H9 (cell line): ENCODE measurements at places on chromosomes 4 and X. TPM values are rescaled to one million over a fixed set of nuclear protein-coding genes. Genes with fewer than 3 reads are reported as not detected.
A peak's percentile ranks its signal among the peaks of the same experiment; 100 is the strongest.

Gene SLC2A9
- total RNA-seq: 0.57 and 0.79 TPM in 2 replicates

Gene USP17L11
- not detected in 2 replicates for total RNA-seq

Gene DUSP21
- not detected in 2 replicates for total RNA-seq

Gene CLCN5
- 5.9 and 7.5 TPM in 2 replicates for total RNA-seq

Gene PTCHD1
- total RNA-seq: 1.4 and 2.3 TPM in 2 replicates

Gene PLXNB3
- 1.8 and 1.9 TPM in 2 replicates for total RNA-seq

Gene PAK3
- 7.5 and 7.8 TPM in 2 replicates for total RNA-seq

Gene VEGFD
- total RNA-seq: 0.11 TPM in 1 of 2 replicates, not detected in the other

Gene FAM149A
- 5.9 and 6.6 TPM in 2 replicates for total RNA-seq

Gene CXCL1
- total RNA-seq: 0.20 TPM in 2 replicates

Gene VCX
- total RNA-seq: not detected in 2 replicates

GRCh38 chr4:164526933-164527583 is 226.9 kb upstream of the SMIM31 start:
- H3K36me3 ChIP-seq: peaks cover 5% of the 10 kb centered on the region
- no peaks in the 10 kb centered on the region for H3K27me3 ChIP-seq
- H3K4me1 ChIP-seq: peaks cover 2% of the 10 kb centered on the region; the same call in 1 of the 2 replicates
- H3K4me3 ChIP-seq: no peak overlapping the region
- DNase-seq: no peak

GRCh38 chrX:28552322-28552721 is 34.9 kb upstream of the IL1RAPL1 start:
- H3K4me3 ChIP-seq: no peak overlapping the region
- H3K27me3 ChIP-seq: no peaks in the 10 kb centered on the region
- no peaks in the 10 kb centered on the region for H3K4me1 ChIP-seq
- H3K36me3 ChIP-seq: peaks cover 16% of the 10 kb centered on the region
- DNase-seq: no peak
- H3K27ac ChIP-seq: no peak overlapping the region

GRCh38 chr4:153426207-153426885 is 39.8 kb upstream of the TMEM131L start:
- no peaks in the 10 kb centered on the region for H3K27me3 ChIP-seq
- no peaks in the 10 kb centered on the region for H3K4me1 ChIP-seq

- H3K27ac ChIP-seq: no peak overlapping the region
- H3K4me1 ChIP-seq: peaks cover 12% of the 10 kb centered on the region
- H3K4me3 ChIP-seq: no peak overlapping the region
- no peaks in the 10 kb centered on the region for H3K36me3 ChIP-seq
Observed at GRCh38 chr4:76981644-76982043, 32.1 kb downstream of the SEPTIN11 start.

GRCh38 chrX:29691044-29691443 is 524.3 kb upstream of the MAGEB2 start:
- no peaks in the 10 kb centered on the region for H3K36me3 ChIP-seq
- H3K27me3 ChIP-seq: no peaks in the 10 kb centered on the region
- H3K4me3 ChIP-seq: no peak overlapping the region

DNA sequence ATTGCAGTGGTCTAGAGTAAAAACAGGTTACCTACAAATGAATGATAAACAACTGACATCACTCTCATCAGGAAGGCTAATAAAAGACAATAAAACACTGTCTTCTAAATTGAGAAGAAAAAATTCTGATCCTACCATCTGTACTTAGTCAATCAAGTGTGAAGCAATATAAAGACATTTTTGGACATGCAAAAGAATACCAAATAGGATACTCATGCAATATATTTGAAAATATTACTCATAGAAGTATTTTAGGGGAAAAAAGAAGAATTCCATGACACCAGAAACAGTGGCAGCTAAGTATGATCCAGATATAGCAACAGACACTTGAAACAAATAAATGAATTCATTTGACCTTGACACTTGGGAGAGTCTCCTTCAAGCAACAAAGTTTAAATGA is 63.8 kb upstream of the FAM120C start:
- DNase-seq: no peak
- no peak overlapping the region for H3K27ac ChIP-seq
- H3K4me1 ChIP-seq: no peaks in the 10 kb centered on the region
- H3K36me3 ChIP-seq: peaks cover 12% of the 10 kb centered on the region; the same call in 1 of the 2 replicates
- no peak overlapping the region for H3K4me3 ChIP-seq

DNA sequence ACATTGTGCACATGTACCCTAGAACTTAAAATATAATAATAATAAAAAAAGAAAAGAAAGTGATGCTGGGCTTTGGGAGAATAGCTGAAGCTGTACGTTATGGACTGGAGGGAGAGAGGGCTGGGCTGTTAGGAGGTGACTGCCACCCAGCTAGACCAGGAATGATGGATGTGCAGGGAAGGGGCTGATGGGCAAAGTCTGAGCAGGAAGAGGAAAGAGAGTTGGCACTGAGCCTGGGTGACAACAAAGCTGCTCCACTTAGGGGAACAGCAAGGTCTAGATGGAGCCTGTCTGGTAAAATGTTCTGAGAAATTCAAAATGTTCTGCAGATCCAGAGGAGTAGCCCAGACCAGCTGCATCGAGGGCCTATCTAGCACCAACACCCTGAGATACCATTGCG is 32.3 kb downstream of the MED28 start:
- H3K27ac ChIP-seq: no peak overlapping the region
- H3K27me3 ChIP-seq: no peaks in the 10 kb centered on the region
- H3K36me3 ChIP-seq: peaks cover 16% of the 10 kb centered on the region
- H3K4me1 ChIP-seq: no peaks in the 10 kb centered on the region

DNA sequence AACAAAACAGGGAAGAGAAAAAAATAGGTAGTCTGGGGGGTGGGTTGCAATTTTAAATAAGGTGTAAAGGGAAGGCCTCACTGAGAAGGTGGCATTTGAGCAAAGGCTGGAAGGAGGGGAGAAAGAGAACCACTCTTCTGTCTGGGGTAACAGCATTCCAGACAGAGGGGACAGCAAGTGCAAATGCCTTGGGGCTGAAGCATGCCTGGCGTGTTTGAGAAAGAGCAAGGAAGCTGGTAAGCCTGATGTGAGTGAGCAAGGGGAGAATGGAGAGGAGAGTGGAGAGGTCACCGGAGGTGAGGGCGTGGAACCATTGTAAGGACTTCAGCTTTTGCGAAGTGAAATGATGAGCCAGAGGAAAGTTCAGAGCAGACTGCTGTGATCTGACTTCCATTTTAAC is 19.7 kb upstream of the DOCK11 start:
- DNase-seq: no peak
- H3K27me3 ChIP-seq: no peaks in the 10 kb centered on the region
- H3K4me1 ChIP-seq: no peaks in the 10 kb centered on the region
- no peak overlapping the region for H3K27ac ChIP-seq

- H3K27me3 ChIP-seq: no peaks in the 10 kb centered on the region
- H3K27ac ChIP-seq: no peak overlapping the region
- H3K4me3 ChIP-seq: no peak overlapping the region
- H3K36me3 ChIP-seq: no peaks in the 10 kb centered on the region
Observed at GRCh38 chr4:23384741-23385140, 505.1 kb downstream of the PPARGC1A start.

DNA sequence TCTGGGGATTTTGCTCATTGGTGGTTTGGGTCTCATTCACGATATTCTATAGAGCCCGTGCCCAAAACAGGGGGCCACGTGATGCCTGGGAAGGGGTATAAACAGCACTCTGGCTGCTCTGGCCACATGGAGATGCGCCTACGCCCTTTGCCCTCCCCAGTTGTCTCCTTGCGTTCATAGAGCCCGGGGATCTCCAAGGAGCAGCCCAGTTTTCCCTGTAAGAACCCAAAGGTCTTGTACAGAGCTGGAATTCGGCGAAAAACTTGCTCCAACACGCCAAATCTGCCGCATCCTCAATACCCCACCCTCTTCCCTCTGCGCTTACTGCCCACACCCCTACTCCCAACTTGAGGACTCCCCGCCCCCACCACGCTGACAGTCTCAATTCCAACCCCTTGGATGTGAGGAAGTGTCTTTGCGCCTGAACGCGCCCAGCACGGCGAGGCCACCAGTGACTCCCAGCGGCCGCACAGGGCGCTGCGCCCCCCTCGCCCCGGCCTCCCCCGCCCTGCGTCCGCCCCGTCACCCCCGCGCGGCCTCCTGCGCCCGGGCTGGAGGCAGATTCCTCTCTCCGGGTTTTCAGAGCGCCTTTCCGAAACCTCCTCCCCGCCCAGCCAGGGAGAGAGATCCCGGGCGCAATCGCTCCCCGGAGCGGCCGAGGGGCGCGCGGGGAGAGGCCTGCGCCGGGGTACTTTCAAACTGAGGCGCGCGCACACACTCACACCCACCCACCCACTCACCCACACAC is at the start of gene NHS:
NHS (plus strand) TSS at position 582 of the 748 bp plus-strand sequence. CDS start 558 bp downstream, outside the sequence.
- no peaks in the 10 kb centered on the region; the same call in 1 of the 2 replicates for H3K36me3 ChIP-seq
- peaks cover 14% of the 10 kb centered on the region; the same call in 1 of the 2 replicates for H3K27me3 ChIP-seq
- no peaks in the 10 kb centered on the region for H3K4me1 ChIP-seq
- H3K27ac ChIP-seq: no peak within 1 kb of the TSS
- peak within 1 kb of the TSS; percentile 77 for H3K4me3 ChIP-seq

DNA sequence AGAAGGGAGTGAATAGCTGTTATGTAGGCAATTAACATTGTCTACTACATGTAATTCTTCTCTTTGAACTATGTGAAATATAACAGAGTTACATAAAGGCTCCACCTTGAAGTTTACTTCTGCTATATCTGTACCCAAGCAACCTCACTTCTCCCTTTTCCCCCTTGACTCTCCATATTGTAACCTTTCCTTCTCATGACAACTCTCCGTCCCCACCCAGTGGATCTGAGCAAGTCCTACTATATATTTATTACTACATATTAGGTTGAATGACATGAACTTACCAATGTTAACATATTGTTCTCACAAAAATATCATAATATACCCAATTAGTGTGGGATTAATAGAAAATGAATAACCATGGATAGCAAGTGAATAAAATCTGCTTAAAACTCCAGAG is 93.2 kb upstream of the ATP8A1 start:
- no peak for DNase-seq
- no peak overlapping the region for H3K27ac ChIP-seq

GRCh38 chr4:143360838-143361625 is 24.4 kb downstream of the GAB1 start:
- peaks cover 11% of the 10 kb centered on the region; the same call in 1 of the 2 replicates for H3K4me1 ChIP-seq
- H3K36me3 ChIP-seq: peaks cover 2% of the 10 kb centered on the region
- no peaks in the 10 kb centered on the region for H3K27me3 ChIP-seq
- no peak overlapping the region for H3K4me3 ChIP-seq

GRCh38 chrX:56783450-56783831 is 54.4 kb downstream of the NBDY start:
- no peak overlapping the region for H3K27ac ChIP-seq
- H3K27me3 ChIP-seq: no peaks in the 10 kb centered on the region
- peaks cover 45% of the 10 kb centered on the region for H3K36me3 ChIP-seq
- H3K4me3 ChIP-seq: no peak overlapping the region

DNA sequence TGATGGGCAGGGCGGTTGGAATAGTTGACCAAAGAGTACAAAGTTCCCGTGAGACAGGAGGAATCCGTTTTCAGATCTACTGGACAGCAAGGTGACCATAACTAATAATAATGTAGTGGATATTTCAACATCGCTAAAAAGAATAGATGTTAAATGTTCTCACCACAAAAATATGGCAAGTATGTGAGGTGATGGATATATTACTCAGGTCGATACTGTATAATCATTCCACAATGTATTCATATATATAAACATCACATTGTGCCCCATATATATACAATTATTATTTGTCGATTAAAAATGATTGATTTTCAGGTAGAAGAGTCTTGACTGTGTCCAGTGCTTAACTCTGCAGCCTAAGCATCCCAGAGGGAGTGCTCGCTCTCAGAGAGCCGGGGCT is 141.6 kb upstream of the TENM3 start:
- no peak overlapping the region for H3K27ac ChIP-seq
- H3K4me1 ChIP-seq: no peaks in the 10 kb centered on the region
- H3K27me3 ChIP-seq: no peaks in the 10 kb centered on the region

DNA sequence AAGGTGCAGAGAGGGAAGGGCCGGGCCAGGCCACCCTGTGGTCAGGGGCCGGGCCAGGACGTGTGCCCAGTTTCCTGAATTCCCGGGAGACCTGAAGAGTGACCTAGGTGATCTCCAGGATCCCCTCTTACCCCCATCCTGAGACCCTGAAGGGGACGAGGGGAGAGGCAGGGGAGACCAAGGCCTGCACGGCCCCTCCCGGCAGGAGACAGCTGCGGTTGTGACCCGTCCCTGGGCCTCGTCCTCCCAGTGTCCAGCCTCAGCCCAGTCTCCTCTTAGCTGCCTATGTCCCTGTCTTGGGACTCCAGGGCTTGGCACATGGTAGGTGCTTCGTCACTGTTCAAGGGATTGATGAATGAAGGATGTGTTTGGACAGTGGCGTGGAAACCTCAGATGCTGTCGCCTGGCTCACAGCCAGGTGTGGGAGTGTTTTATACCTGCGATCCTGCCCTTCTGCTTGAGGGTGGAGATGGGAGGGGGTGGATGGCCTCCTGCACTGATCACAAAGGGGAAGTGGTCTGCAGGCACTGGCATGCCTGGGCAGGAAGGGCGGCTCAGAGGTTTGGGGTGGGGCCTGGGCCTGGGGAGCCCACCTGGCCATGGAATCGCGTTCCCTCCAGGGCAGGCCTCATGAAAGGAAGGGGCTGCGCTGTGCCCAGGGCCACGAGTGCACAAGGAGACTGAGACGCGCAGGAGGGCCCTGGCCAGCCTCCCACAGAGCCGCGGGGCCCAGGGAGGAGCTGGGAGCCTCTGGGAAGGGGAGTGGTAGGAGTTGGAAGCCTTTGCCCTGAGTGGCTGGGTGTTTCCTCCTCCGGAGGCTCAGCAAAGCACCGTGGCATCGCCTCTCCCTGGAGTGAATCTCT is 6.9 kb downstream of the SH3TC1 start:
- H3K4me1 ChIP-seq: no peaks in the 10 kb centered on the region
- DNase-seq: no peak
- H3K27me3 ChIP-seq: no peaks in the 10 kb centered on the region
- no peak overlapping the region for H3K4me3 ChIP-seq

DNA sequence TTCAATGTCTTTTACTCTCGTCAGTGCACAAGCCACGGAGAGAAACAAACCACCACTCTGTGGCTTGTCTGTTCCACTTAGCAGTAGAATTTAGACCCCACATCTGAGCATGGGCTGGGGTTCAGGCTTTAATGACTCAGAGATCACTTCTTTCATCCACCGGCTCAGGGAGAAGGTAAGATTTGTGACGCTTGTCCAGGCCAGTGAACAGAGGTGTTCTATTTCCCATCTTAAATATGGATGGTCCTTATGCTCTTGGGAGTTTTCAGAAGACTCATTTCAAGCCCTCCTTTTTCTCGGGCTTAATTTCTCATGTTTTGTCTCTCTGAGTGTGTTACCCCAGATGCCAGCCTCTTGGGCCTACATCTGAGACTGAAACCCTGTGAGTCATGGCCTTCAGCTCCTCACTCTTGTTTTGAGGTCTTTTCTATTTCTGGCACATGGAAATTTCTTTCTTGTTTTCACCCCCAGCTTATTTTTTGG is 127.4 kb upstream of the SFRP2 start:
- H3K27ac ChIP-seq: no peak overlapping the region
- H3K27me3 ChIP-seq: no peaks in the 10 kb centered on the region
- no peak overlapping the region for H3K4me3 ChIP-seq
- no peak for DNase-seq

DNA sequence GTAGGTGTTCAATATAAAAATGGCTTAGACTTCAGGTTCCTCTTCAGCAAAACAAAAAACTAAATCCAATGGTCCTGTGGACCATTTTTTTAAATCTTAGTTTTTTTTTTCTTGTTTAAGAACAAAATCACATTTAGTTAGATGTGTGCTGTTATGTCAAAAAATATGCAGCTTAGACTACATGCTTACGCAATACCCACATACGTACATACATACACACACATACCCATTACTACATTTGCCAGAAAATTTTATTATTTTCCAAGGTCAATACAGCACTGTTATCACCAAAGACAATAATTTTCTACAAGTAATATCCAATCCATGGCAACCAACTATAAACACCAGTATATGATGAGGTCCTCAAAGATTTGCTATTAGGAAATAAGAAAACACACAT is 144.1 kb downstream of the PDGFC start:
- H3K27ac ChIP-seq: no peak overlapping the region
- no peaks in the 10 kb centered on the region for H3K27me3 ChIP-seq
- no peaks in the 10 kb centered on the region for H3K4me1 ChIP-seq
- no peaks in the 10 kb centered on the region for H3K36me3 ChIP-seq
- DNase-seq: no peak
